Stimulated activated CD4-positive, alpha-beta T cell treated with anti-CD3 and anti-CD28 coated beads, TNF-alpha, amount 100 ng/mL, for 1 hour (primary cell): ENCODE measurements at places on chromosomes 4 and X.

- no peak for DNase-seq
These were observed 324.2 kb upstream of the AADAT start for GRCh38 chr4:170413951-170414350.

GRCh38 chr4:127352220-127353113 is 280.3 kb upstream of the INTU start:
- no peak for DNase-seq

DNA sequence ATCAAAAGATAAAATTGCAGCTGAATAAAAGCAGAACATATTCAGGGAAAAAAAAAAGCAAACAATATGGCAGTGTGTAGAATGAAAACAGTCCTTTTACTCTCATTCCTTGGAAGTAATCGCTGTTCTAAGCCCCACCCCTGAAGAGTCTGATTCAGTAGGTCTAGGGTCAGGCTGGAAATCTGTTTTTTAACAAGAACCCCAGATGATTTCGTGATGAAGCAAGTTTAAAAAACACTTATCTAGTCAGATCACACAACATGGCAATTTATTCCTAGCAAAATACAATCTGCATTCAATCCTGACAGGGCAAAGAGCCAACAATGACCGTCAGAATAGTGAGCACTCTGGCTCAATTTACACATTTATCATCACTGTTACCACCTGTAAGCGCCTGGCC is 16.1 kb downstream of the FAM120C start:
- no peak for DNase-seq

GRCh38 chr4:128832243-128832625 is 22.7 kb downstream of the JADE1 start:
- DNase-seq: no peak

- DNase-seq: no peak
These were observed 17.3 kb upstream of the F11 start for GRCh38 chr4:186248643-186249042.

DNA sequence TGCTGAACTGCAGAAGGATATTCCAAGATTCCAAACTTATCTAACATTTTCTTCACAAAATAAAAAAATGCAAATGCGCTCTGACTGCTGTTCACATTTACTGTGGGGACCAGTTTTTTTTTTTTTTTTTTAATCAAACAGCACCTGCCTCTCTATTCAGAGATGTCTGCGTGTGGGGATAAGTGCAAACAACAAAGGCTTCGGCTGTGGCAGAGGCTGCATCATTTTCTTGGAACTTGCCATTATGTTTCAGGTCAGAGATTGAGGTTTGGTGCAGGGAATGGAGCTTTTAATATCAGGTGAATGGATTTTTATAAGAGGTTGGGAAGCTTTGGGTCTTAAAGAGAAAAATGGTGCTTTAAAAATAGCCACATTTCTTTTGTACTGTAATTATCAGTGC is 78.2 kb upstream of the TET2 start:
- no peak for DNase-seq

- no peak for DNase-seq
These were observed 52.1 kb downstream of the PDGFRA start for GRCh38 chr4:54281054-54281766.

- DNase-seq: no peak
These were observed 14.9 kb downstream of the ADAM29 start for GRCh38 chr4:174933083-174933482.

- no peak for DNase-seq
These were observed 600 bp upstream of the BEX2 start for GRCh38 chrX:103311399-103311780.

DNA sequence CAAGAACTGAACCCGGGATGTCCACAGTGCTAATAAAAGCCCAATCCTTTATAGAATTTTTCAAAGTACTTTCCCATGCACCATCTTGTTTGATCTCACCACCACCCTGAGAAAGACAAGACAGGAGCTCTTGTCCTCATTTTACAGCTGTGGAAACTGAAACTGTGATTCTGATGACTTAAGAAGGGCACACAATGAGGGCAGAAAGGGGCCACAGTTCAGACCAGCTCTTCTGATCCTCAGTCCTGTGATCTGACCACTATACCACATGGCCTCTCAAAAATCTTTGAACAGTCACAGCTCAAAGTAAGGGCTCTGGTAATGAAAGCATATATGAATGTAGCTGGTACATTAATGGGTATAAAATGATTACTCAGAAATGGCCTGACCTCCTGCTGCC is 127.3 kb upstream of the CPEB2 start:
- no peak for DNase-seq

GRCh38 chrX:1598876-1599790 is 7.7 kb downstream of the AKAP17A start:
- no peak for DNase-seq

- no peak for DNase-seq
These were observed 12.5 kb upstream of the CLNK start for GRCh38 chr4:10697086-10697485.

DNA sequence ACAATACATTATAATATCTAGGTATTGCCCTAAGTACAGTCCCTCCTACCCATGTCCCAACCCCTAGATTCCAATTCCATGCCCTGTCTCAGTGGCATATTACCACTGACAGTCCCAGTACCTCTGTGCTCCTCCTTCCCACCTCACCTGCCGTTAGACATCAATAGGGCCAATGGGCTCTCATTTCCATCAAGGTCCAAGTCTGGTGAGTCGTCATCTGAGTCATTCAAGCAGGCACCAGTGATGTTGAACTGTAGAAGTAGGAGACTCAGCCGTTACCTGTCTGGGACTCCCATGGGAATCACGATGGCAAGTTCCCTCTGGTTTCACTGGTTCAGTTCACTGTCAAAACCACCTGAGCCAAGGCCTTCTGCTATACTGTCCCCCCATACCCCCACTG is 51.7 kb downstream of the PHF8 start:
- DNase-seq: no peak

GRCh38 chrX:2317527-2318055 is 183.2 kb downstream of the DHRSX start:
- DNase-seq: no peak

GRCh38 chr4:151801547-151802516 is 41.0 kb upstream of the GATB start:
- peak; percentile 1 for DNase-seq

DNA sequence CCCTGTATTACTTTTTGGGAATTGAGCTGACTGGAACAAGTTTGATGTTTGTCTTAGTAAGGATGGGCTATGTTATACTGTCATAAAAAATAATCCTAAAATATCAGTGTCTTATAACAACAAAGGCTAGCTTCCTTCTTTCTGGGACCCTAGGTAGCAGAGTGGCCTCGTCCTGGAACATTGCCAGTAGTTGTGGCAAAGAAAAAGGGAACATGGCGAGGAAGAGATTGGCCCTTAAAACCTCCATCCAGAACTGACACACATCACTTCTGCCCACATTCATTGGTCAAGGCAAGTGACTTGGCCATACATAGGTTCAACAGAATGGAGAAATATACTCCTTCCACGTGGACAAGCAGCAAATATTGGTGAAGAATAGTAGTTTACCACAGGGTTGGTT is 287.9 kb downstream of the PPP1R2C start:
- DNase-seq: no peak

- no peak for DNase-seq
These were observed 261.0 kb upstream of the NDST3 start for GRCh38 chr4:117773064-117773936.

GRCh38 chr4:97590266-97590665 is 553.0 kb downstream of the STPG2 start:
- no peak for DNase-seq

- DNase-seq: no peak
These were observed 103.3 kb upstream of the PCDH18 start for GRCh38 chr4:137635601-137636000.

DNA sequence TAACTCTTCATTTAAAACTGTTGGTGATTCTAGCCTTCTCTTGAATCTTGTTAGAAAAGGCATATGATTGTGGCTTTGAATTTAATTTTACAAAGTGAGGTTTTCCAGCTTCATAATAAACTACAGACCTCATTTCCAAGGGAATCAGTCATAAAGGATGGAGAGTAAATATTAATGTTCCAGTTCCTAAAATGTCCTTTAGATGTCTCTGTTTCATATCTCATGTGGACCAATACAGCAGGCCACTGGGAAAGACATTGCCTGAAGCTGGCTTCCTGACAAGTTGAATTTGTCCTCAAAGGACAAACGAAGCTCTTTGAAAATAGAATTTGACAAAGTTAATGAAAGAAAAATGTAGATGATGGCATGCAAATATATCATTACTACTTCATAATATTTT is 125.4 kb downstream of the ZNF330 start:
- DNase-seq: no peak

DNA sequence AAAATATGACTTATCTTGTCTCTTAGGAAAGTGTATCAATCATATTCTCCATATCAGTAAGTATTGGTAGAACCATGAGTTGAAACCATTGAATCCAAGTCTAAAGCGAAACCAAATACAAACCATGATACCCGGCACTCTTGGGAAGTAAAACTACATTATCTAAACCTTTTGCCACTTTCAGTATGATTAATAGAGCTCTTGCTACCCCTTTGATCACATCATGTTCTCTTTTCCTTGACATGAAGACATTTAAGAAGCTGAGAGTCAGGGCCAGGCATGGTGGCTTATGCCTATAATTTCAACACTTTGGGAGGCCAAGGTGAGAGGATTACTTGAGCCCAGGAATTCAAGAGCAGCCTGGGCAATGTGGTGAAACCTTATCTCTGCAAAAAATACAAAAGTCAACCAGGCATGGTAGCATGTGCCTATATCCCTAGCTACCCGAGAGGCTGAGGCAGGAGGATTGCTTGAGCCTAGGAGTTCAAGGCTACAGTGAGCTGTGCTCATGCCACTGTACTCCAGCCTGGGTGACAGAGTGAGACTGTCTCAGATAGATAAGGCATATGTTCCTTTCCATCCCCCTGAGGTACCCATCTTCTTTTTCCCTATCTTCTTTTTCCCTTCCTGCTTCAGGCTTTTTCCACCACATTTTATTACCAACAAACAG is 45.4 kb downstream of the CEP135 start:
- no peak for DNase-seq

DNA sequence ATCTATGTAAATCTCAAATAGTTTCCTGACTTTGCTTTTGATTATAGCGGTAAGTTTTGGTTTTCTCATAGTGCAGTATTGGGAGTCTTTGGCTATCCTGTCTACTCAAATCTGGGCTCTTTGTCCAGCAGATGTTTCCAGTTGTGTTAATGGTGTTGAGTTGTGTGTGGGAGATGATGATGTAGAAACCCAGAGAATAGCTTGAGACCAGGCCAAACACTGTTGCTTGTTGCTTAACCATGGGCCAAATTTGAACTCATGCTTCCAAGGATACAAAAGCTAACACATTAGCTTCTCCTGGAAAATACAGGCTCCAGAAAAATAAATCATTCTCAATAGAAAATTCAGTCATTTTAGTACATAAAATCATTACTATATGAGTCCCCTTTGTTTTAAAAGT is 82.6 kb upstream of the GYPA start:
- no peak for DNase-seq

GRCh38 chr4:110007217-110007616 is 94.5 kb downstream of the EGF start:
- DNase-seq: no peak

DNA sequence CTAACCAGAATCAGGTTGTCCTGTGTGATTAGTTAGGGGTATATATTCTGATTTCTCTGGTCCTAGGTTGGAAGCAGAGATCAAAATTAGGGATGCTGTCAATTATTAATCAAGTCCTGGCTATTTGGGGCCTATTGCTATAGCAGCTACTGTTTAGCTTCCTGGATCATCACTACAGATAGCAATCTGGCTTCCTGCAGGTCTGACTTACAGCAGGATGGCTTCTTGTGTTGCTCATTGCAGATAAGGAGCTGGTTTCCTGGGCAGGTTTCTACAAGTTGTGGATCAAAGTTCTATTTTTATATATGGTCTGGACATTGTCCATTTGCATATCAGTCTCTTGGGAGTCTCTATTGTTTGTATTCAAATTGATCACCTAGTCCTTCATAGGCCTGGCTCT is 57.7 kb upstream of the C4orf54 start:
- DNase-seq: no peak
